HAP-1 (cell line): ENCODE measurements at places on chromosomes 5 and 9.

- no peak for DNase-seq
Measured at GRCh38 chr5:122031836-122032235, 46.2 kb downstream of the LOX start.

DNA sequence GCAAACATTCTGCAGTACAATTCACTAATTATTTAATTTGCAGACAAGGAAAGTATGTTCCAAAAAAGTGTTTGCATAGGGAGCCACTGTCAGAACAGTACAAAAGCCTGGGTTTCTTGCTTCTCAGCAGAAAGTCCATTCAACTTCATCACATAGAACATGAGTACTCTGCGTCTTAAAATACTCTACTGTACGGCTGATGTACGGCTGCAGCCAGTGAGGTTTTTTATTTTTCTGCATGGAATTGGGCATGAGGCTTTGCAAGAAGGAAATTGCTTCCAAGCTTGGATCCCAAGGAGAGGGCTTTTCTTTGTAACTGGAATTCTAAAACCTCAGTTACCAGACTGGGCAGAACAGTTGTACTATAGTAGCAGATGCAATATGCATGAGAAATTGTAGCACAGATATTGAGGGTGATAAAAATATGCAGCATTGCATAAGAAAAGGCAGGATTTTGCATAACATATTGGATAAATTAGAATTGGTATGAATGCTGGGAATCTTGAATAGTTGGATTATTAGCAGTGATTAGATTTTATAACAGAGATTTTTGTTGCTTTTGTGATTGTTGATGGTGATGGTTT lies 178.1 kb upstream of the CDH9 start:
- DNase-seq, result peak; percentile 29

DNA sequence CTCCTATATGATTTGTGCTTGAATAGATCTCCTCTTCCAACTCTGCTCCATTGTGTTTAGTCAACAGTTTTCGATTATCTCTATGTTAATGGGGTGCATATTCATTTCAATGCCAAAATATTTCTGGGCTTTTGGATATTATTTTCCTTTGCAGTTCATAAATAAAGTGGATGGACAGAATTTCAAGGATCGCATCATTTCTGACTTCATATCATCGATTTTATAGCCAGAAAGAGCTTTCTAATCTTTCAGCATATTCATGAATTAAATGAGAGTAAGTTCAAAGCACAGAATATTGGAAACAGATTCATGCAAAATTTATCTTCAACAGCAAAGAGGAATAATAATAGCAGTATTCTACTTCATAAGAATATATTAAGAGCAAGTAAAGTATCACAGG lies 60.0 kb upstream of the MINAR2 start:
- DNase-seq, result no peak

DNA sequence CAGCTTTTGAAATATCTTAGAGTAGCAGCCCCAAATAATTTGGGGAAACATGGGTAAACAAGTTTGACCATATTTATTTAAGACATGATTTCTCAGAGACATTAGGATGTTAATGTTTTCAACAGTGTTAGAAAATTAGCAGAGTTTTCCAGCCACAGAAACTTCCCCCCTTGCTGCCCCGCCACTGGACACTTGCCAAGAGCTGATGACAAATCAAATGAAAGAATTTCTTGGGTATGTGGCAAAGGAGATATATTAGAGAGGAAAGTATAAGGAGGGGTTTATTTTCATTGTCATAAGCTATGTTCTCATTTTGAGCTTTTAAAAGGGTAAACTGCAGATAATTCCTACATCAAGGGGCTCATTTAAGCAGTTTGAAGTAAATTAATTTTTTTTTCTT lies 15.9 kb downstream of the GABRA1 start:
- DNase-seq, result no peak

- no peak for DNase-seq
Measured at GRCh38 chr5:134500699-134501430, 24.6 kb upstream of the JADE2 start.

GRCh38 chr9:19934301-19934871 lies 145.5 kb upstream of the SLC24A2 start:
- no peak for DNase-seq

DNA sequence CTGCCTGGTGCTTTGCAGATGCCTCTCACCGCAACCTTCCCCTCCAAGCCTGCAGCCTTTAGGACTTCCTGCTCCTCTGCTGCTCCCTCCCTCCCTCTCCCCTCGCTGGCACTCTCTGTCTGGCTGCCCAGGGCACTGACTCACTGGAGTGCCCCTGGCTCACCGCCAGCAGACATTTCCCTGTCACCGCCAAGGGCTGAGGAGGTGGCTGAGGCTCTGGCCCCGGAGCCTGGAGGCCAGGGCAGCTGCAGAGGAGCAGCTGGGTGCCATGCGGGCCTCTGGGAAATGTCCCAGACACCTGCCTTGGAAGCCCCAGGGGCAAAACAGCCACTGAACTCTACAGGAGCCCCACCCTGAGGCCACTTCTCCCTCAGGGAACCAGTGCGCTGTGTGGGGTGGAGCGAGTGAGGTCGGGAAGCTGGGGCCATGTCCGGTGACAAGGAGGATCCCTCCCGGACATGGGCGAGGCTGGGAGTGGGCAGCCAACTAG lies 53.4 kb downstream of the TENT4A start:
- no peak for DNase-seq

GRCh38 chr9:114853071-114853855 lies 47.4 kb upstream of the TNFSF15 start:
- DNase-seq, result no peak

GRCh38 chr5:172541099-172541772 lies 86.9 kb upstream of the SH3PXD2B start:
- no peak for DNase-seq

GRCh38 chr5:73268826-73269225 lies 95.8 kb downstream of the TMEM174 start:
- no peak for DNase-seq

GRCh38 chr9:129630967-129631673 lies 5.2 kb downstream of the NTMT1 start:
- DNase-seq, result no peak

DNA sequence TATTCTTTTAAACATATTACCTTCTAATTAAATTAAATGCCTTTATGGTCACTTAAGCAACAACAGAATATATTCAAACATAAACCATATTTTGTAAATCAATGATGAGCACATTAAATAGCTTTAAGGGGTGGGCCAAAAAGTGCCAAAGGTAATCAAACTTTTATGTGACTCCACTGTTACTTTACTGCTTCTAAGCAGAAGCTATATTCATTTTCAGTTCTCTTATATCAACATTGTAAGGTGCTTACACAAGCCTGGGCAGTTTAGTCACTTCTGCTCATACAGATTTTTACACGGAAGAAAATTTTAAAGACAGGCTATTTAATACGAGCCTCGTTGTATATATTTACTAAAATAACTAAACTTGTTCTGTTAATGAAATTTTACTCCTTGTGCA lies 29.9 kb downstream of the RFX3 start:
- no peak for DNase-seq

DNA sequence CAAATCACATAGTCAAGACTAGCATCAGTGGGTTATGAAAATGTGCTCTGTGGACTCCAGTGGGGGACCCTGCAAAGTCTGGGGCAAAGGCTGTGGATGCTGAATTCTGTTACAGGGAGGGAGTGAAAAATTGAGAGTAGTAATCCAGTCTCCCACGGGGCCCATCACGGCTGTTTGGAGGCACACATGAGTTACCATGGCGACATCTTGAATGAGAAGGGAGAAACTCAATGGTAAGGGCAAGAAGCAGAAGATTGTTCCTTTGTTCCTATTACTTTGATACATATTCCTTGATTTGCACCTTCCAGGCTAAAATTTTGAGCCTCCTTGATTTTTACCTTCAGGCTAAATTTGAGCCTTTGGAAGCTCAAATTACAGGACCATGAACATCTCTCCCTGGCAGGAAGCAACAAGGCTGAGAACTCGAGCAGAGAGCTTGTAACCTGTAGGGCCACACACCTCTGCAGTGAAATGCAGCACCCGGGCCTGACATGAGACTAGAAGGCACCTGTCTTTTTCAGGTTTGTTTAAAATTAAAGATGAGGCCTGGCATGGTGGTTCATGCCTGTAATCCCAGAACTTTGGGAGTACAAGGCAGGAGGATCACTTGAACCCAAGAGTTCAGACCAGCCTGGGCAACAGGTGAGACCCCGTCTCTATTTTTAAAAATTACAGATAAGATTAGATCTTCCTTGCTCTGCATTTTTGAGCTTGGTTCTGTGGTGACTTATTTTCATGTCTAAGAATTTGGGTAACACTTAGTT lies 31.0 kb upstream of the ZFR start:
- DNase-seq, result peak; percentile 73

GRCh38 chr9:114693248-114693855 lies 11.4 kb upstream of the TEX48 start:
- DNase-seq, result no peak

DNA sequence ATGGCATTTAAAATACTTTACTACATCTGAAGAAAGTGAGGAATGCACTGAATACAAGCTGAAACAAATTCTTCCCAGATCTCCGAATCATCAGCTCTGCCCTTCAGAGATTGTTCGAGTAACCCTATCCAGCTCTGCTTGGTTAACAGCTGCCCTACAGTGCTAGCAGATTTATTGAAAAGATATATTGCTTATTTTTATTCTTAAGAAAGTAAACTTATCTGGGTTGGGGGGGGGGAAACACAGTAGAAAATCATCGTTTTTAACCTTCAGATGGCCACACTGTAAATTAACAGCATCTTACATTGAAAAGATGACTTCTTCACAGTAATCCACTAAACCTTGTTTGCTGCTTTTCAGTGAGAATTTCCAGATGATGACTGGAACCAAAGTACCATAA lies 210.8 kb downstream of the NFIB start:
- no peak for DNase-seq

- no peak for DNase-seq
Measured at GRCh38 chr9:36007852-36008251, 28.9 kb upstream of the RECK start.

DNA sequence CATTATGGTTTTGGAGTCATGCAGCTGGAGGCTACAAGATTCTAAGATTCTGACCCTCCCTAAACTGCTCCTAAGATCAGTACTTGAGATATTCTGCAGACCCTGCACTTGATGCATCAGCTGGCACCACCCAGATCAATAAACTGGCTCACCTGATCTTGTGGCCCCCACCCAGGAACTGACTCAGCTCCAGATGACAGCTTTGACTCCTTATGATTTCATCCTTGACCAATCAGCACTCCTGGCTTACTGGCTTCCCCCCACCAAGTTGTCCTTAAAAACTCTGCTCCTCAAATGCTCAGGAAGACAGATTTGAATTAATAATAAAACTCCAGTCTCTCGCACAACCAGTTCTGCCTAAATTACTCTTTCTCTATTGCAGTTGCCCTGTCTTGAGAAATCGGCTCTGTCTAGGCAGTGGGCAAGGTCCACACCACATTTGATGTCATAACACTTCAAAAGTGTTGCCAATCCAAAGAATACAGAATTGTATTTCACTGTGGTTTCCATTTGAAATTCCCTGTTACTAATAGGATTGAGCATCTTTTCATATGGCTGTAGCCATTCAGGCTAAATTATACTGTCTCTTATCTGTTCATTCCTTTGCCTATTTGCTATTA lies 14.8 kb upstream of the SLC30A5 start:
- no peak for DNase-seq

- DNase-seq, result no peak
Measured at GRCh38 chr9:121646992-121647391, 4.4 kb upstream of the DAB2IP start.

DNA sequence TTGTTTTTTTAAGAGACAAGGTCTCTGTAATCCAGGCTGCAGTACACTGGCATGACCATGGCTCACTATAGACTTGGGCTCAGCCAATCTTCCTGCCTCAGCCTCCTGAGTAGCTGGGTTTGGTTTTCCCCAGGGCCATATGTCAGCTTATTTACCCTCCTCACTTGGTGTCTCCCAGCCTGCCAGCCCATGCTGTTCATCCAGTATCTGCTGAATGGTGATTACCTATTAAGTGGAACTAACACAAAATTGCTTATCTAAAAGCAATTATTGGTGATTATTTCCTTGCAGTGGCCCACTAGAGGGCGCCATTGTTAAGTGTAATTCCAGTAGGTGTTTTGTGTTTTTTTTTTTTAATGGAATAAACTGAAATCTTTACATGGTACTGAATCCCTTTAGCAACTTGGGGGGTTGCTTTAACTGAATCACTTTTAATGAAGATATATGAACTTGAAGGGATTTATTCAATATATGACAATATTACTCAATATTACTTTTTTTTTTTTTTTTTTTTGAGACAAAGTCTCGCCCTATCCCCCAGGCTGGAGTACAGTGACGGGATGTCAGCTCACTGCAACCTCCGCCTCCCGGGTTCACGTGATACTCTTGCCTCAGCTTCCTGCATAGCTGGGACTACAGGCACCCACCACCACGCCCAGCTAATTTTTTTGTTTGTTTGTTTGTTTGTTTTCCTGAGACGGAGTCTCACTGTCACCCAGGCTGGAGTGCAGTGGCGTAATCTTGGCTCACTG lies 13.8 kb downstream of the EXOSC2 start:
- DNase-seq, result peak; percentile 82

DNA sequence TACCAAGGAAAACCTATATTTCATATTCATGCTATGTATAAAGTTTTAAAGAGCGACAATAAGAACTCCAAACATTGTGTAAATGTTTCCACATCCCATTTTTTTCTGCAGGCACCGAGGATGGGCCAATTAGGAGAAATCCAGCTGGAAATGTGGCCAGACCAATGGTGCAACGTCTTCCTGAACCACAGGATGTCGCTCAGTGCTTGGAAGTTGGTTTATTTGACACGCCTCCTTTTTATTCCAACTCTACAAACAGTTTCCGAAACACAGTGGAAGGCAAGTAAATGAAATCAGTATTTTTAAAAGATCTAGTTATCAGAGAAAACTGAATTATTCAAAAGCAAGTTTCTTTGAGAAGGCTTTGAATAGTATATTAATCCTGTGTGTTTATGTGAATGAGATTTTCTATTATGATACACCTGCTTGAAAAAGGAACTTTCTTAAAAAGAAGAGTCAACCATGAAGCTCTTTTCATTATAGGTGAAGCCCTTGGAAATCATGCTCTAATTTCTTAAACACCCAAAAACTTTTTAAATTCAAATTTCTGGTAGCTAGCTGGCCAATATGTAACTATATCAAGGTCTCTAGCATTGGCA lies 9.1 kb downstream of the TYRP1 start:
- peak; percentile 69 for DNase-seq

- DNase-seq, result peak; percentile 54
Measured at GRCh38 chr9:127214421-127215267, 49.9 kb upstream of the GARNL3 start.

GRCh38 chr5:93421468-93421867 lies 159.6 kb downstream of the NR2F1-AS1 start:
- peak; percentile 88 for DNase-seq

- no peak for DNase-seq
Measured at GRCh38 chr5:17185773-17186172, 31.7 kb upstream of the BASP1 start.

DNA sequence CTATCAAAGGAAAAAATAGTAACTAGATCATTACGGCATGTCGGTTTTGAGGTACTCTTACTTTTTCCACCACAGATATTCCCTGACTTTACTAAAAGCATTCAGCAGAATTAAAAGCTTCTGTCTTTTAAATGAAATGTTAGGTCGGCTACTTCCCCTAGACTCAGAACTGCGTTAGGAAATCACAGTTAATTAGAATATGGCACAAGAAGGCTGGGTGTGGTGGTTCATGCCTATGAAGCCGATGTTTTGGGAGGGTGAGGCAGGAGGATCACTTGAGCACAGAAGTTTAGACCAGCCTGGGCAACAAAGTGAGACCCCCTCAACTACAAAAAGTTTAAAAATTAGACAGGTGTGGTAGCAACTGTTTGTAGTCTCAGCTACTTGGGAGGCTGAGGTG lies 24.4 kb downstream of the CEMIP2 start:
- no peak for DNase-seq
